Natural killer cell treated with Interleukin-12 subunit alpha and Interleukin-12 subunit beta and Interleukin-15 and Interleukin-18, amount 100 ng/mL, for 72 hours (primary cell): ENCODE measurements at places on chromosomes 16 and 17.

DNA sequence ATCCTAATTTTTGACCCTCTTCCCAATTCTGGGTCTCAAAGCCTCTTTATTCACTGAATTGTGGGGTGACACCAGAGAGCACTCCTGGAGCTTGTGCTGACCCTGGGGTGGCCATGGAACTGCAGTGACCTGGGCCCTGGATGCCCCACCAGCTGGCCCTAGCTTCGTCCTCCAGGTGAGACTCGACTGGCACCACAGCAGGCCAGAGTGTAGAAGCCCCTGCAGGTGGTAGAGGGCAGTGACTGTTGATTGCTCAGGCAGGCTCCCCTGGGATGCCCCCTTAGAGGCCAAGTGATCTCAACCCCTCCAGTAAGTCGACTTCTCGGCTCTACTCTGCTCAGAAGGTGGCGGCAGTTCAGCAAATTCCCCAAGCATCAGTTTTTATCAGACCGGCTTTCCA is 6.4 kb downstream of the FA2H start:
- DNase-seq, result no peak

DNA sequence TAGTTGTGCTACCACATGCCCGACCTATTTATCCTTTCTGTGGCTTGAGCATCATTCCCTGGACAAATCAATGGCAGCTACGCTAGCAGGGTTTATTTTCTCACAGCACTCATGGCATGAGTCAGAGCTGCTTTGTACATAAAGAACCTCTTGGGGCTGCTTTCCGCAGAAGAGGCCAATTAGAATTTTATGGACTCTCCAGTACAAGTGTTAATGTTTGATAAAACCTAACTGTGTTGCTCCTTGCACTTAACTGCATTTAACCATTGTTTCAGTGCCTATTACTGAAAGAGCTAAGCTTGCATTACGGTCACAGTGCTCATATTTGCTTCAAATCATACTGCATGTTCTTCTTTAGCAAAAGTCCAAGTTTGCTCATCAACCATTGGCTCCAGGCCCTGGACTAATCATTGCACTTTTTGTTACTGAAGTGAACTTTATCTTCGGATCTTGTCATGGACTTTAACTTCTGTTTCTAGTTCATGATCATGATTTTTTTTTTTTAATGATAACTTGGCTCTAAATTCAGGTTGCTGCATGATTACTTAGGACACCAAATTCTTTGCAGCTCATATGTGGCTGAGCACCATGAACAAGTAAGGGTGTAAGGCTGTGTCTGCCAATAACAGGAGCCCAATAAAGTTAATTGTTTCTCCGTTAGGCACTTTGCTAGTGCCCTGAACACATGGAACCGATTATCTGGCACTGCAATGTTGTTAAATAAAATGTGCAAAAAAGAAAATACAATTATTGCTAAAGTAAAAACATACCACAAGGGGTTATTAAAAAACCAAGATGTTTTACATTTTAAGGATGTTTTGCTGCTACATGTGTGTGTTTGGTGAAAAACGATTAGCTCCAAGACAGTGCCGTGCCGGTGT is 492.2 kb downstream of the KCNJ2 start:
- no peak for DNase-seq

- DNase-seq, result no peak
Measured at GRCh38 chr17:59727817-59728533, 20.5 kb downstream of the VMP1 start.

DNA sequence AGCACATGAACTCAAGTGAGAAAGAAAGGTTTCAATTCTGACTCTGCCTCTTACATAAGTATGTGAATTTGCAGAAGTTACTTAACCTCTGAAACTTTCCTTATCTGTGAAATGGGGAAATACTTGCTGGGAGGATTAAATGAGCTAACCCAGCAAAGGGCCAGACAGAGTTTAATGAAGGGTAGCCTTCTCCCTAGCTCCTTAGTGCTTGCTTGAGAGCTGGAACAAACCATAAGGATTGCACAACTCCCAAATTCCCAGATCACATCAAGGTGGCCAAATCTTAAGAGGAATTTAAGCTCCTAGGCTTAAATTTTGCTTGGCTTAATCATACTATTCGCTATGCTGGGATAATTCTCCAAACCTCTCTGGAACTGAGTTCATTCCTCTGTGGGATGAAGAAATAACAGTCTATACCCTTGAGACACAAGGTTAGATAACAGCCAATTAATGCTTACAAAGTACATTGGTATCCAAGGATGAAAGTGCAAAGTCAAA is 11.8 kb upstream of the WSB1 start:
- no peak for DNase-seq

- no peak for DNase-seq
Measured at GRCh38 chr16:5621826-5622225, 524.2 kb upstream of the EEF2KMT start.

- DNase-seq, result no peak
Measured at GRCh38 chr17:34981538-34982241, 1.4 kb downstream of the LIG3 start.

DNA sequence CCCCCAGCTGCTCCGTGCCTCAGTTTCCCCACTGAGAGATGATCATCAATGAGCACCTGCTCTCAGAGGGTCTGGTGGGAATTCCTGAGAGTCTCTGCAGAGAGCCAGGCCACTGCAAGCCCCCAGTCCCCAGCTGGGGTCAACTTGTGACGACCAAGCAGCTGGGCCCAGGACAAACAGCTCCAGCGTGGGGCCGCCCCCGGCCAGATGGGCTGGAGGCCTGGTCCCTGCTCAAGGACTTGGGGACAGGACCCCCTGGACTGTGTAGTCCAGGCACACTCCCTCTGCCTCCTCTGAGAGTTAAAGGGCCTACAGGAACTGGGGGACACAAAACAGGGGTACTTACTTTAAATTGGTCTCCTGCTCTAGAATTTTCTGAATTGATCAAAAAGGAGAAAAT is 16.6 kb upstream of the AATK start:
- no peak for DNase-seq
